ENCODE measurements at places on chromosomes 12 and 14. TPM values are rescaled to one million over a fixed set of nuclear protein-coding genes. Genes with fewer than 3 reads are reported as not detected.

DNA sequence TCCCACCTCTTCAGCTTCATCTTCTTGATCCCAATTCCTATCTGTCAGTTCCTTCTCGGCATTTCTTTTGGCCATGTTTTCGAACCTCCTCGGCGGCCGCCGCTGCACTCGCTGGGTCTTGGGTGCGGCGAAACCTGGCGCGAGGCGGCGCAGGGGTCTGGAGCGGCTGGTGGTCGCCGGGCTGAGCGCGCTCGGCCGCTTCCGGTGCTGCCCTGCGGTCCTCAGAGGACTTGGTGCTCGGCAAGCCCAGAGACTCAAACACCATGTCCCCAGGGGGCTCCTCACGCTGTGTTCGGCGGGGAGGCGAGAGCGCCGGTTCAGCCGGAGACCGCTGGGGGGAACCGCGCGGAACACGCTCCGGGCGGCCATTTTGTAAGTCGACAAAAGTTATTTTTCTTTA lies 51.8 kb downstream of the PPP1R36 start:
- no peak overlapping the region for H3K27ac ChIP-seq
- H3K4me3 ChIP-seq: no peak overlapping the region
- peaks cover 5% of the 10 kb centered on the region for H3K27me3 ChIP-seq
- no peak for DNase-seq
- no peaks in the 10 kb centered on the region for H3K4me1 ChIP-seq

- H3K4me3 ChIP-seq: no peak overlapping the region
- H3K27me3 ChIP-seq: no peaks in the 10 kb centered on the region
- H3K27ac ChIP-seq: no peak overlapping the region
- H3K36me3 ChIP-seq: peaks cover 18% of the 10 kb centered on the region
- H3K4me1 ChIP-seq: no peaks in the 10 kb centered on the region
Observed at GRCh38 chr12:59675461-59675860, 79.6 kb downstream of the SLC16A7 start.

DNA sequence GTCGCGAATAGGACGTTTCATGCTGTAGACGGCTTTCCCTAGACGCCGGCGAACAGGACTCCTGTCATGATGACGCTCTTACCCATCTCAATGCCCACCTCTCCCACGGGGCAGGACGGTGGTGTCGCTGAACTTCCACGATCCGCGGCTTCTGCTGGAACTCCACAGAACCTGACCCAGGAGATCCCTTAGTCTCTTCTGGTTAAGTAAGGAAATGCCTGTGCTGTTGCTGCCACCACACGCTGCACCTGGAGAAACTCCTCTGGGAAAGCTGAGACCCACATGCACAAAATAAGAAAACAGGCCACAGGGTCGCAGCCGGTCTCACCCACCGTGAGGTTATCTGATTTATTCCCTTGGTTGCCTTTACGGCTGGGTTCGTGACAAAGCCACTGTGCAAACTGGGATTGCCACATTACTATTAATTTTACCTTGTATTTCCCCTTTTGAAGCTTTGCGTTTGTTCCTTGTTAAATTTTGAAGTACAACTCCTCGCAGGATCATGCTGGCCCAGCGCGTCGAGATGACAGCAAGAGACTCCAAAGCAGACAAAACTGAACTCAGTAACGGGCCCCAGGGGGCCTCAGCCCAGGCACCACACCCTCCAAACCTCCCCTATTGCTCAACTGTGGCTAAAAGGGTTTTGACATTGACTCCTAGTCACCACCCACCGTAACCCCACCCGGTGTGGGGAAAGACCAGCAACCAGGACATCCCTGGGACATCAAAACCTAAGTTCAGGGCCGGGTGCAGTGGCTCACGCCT lies 9.2 kb upstream of the MMP17 start:
- DNase-seq: no peak
- no peaks in the 10 kb centered on the region for H3K36me3 ChIP-seq
- no peaks in the 10 kb centered on the region for H3K27me3 ChIP-seq
- peak overlapping the region; percentile 45 for H3K27ac ChIP-seq
- H3K4me3 ChIP-seq: no peak overlapping the region

DNA sequence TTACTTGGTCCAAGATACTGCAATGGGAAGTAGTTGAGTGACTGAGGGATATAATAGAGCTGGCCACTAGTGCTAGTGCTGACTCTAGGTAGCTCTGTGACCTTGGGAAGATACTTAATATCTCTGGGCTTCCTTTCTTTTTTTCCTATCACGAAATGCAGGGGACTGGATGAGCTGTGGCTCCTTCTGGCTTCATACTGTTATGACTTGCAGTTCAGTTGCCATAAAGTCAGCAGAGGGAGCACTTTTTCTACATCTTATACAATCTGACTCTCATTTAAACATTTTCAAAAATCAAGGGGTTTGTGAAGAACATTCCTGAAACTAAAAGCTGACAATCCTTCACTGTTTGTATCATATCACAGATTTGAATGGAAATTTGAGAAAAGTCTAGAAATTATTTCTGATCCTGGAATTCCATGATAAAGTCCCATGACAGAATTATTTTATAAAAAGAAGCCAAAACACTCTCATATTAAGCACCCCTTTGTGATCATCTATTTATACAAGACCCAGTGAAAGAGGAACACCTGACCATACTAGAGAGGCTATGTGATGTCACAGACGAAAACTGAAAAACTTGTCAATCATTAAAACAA lies 5.3 kb downstream of the BHLHE41 start:
- H3K27ac ChIP-seq: peak overlapping the region; percentile 30
- peaks cover 37% of the 10 kb centered on the region for H3K27me3 ChIP-seq
- H3K4me1 ChIP-seq: peaks cover 65% of the 10 kb centered on the region
- no peak for DNase-seq
- H3K36me3 ChIP-seq: no peaks in the 10 kb centered on the region

ARG2 gene
- polyA plus RNA-seq: 1.0 TPM

TAS2R13 gene
- polyA plus RNA-seq: 0.06 TPM

AQP2 gene
- polyA plus RNA-seq: not detected

FGD6 gene
- 1.9 TPM for polyA plus RNA-seq

KRT71 gene
- not detected for polyA plus RNA-seq

Data from spleen (tissue), 13 donors.